ENCODE measurements at places on chromosomes 4 and X.

GRCh38 chr4:139801895-139802294 lies 136.3 kb downstream of the MGST2 start:
- DNase-seq = no peak

DNA sequence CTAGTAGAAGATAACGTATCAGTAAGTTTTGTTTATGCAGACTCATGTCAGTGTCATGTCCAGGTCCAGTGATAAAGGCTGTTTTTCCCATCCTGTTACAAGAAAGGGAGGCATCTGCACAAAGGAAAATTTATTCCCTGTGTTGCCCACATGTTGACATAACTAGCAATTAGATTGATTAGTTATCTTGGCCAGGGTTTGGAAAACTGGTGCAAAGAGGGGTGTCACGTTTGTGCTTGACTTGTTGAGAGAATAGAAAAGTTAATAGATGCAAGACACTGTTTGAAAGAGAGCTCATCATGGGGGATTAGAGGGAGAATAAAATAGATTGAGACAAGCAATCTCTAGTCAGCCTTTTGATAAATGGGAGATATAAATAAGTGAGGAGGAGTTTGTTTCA lies 1357.0 kb upstream of the AGA start:
- DNase-seq = no peak

- DNase-seq = no peak
Measured at GRCh38 chr4:109873791-109874514, 26.0 kb downstream of the LRIT3 start.

- DNase-seq = no peak
Measured at GRCh38 chrX:10015355-10015722, 48.2 kb downstream of the CLDN34 start.

DNA sequence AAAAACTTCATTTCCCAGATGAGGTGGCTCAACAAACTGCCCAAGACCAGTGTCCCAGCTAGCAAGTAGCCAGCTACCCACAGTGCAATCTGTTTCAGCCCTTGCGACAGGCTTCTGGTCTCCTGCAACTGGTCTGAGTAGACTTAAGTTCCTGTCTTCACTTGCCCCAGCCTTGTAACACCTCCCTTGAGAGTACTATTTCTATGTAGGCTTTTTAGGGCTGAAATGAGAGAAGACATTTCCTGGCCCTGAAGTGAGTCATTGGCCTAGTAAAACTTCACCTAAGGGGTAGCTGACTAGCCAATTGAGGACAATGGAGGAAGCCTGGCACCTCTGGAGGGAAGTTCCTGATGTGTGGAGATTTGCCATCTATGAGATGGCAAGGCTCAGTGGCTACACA lies 80.1 kb upstream of the STIM2 start:
- DNase-seq = no peak

GRCh38 chrX:129525162-129525561 lies 1.9 kb upstream of the SMARCA1 start:
- DNase-seq = no peak

- DNase-seq = no peak
Measured at GRCh38 chr4:84790769-84791565, 175.5 kb downstream of the WDFY3 start.

- no peak for DNase-seq
Measured at GRCh38 chr4:102420563-102421398, 75.5 kb upstream of the SLC39A8 start.

GRCh38 chrX:15043538-15043937 lies 170.3 kb downstream of the MOSPD2 start:
- no peak for DNase-seq

DNA sequence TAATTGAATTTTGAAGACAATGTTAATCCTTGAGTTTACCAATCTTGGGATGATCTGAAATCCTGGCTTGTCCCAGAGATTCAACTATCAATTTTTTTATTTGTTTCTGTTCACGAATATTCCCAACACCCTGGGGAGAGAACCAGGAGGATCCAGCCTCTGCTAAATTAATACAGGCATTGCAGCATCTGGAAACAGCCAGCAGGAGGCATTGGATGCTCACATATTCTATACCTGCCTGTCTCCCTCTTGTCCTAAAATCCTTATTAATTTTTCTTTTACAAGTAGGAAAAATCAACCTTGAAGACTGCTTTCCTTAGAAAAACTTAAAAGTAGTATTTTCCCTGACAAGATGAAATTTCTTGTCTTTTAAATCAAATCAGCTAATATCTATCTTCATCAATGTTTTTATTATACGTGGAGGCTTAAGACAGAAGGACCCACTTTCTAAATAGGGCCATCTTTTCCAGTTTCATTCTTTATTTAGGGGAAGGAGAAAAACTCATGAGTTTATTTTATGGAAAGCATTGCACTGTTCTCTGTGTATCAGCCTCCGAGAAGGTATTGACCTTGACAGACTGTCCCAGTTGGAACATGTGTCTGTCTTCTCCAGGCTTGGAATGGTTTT lies 102.4 kb downstream of the CLNK start:
- no peak for DNase-seq

DNA sequence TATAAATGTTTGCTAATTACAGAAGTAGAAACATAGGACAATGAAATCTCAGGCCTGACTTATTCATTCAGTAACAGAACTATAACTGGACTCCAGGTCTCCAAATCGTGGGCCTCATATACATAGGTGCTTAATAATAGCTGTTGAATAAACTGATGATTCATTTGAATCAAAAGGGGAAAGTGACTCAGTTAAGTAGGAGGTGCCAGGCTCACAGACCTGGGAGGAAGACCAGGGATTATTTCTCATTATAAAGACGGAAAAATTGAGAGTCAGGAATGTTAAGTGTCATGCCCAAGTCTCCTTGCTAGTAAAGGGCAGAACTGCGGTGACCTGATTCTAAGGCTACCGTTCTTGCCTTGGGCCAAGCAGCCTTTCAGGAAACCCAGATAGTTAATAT lies 131.5 kb downstream of the HS3ST1 start:
- DNase-seq = no peak

- DNase-seq = no peak
Measured at GRCh38 chrX:135543924-135544323, 23.5 kb downstream of the INTS6L start.

DNA sequence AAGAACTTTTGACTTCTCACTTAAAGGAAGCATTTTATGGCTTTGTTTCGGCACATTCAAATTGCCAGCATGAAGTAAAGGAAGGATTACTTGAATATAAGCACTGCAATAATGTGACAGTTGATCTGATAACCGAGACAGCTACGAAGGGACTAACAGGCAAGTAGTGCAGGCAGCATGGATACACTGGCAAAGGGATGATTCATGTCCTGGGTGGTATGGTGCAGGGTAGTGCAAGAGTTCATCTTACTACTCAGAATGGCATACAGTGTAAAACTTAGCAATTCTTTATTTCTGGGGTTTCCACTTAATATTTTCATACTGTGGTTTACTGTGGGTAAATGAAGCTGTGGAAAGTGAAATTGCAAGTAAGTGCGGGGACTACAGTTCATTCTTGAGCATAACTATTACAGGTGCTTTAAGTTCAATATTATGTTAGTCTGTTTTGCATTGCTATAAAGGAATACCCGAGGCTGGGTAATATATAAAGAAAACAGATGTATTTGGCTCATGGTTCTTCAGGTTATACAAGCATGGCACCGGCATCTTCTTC lies 611.8 kb downstream of the SPOCK3 start:
- no peak for DNase-seq

GRCh38 chr4:159097785-159098184 lies 5.1 kb upstream of the RAPGEF2 start:
- no peak for DNase-seq

DNA sequence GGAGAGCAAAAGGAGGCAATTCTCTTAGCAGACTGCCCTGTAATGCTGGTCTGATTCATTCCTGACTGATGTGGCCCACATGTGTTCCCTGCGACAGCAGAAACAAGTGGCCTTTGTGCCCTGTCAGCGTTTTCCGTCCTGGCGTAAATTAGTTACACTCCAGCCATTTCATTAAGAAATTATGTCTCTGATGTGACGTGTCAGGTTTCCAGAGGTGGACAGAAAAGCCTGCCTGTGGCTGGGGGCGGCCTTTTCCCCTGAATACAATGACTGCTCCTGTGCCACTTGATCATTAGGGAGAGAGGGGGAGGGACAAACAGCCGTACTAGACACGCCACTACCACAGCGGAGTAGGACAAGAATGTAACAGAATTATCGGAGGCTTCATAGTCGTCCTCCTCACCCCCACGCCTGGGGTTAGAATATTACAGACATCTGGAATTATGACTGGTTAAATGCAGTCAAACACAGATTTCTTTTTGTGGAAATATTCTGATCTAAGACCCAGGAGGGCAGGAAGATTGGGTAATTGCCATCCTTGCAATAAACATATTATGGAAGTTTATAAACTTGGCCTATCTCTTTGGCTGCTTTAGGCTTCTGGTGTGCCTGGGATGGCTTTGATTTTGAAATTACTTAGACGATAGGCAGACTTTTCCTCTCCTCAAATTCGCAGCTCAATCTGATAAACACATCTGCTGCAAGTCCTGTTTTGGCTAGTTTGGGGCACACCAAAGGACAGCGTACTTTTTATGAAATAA lies 146.2 kb upstream of the BCOR start:
- DNase-seq = no peak

- DNase-seq = no peak
Measured at GRCh38 chr4:94698187-94698586, 59.6 kb upstream of the BMPR1B start.

DNA sequence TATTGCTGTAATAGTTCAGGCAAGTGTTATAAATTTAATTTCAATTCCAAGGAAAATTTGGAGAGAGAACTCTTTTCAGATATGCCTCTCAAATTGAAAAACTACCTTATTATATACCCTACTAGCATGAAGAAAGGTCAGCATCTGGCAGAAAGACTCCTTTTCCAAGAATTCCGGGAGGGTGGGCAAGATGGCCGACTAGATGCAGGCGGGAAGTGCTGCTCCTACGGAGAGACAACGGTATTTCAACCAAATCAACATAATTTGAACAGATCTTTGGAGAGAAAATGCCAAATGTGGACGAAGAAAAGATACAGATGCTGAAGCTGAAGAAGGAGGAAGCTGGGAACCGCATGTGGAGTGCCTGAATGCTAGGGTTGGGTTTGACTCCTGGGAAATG lies 53.8 kb upstream of the INTU start:
- no peak for DNase-seq

GRCh38 chr4:175622887-175623286 lies 189.2 kb downstream of the GPM6A start:
- DNase-seq = no peak

GRCh38 chrX:152520653-152521052 lies 69.5 kb upstream of the GABRA3 start:
- no peak for DNase-seq

GRCh38 chrX:120308558-120308957 lies 2.7 kb downstream of the TMEM255A start:
- DNase-seq = no peak

- no peak for DNase-seq
Measured at GRCh38 chrX:143455046-143455445, 62.2 kb downstream of the SPANXN3 start.

DNA sequence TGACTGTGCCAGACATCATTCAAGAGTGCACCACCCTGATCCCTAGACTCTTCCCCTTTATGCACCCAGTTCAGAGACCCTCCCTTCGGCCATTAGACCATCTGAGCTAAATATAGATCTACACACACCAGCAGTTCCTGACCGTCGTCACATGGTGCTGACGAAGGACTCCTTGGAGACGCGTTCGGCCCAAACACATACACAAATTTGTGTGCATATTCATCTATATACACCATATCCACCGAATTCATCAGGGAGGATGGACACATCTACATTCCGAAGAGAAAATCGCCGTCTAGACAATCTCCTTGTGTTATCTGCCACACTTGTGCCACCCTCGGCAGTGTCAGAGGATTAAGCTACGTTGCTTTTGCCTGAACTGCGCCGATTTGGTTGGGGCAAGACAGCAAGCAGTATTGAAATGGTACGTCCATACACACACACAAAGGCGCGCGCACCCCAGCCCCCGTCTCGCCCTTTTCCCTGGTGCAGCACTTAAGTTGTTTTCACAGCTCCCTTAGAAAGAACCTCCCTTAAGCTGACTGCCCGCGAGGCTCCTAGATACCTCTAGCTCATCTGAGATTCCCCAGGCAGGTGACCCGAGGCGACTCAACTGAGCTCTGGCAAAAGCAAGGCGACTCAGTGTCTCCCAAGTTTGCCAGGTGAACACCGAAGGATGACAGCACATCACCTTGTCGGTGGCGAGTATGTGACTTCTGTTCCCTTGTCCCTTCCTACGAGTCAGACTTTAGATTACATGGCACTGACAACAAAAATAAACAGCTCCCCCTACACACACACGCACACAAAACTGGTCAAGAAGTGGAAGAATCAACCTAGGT lies 1.0 kb downstream of the RASGEF1B start:
- no peak for DNase-seq

DNA sequence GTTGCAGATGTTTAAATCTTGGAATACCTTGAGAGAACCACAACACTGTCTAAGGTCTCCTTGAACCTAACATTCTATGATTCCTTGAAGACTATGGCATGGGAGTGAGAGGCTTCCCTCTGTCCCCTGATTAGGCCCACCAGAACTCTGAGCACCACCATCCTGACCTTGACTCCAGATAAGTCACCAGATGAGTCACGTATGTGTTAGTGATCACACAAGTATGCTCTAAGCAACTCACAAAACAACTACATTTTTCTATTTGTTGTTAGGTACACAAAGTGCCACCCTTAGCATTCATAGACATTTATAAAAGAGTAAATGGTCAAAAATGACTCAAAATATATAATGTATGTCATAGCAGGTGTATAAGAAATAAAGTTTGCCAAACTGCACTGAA lies 252.9 kb upstream of the CXXC4 start:
- DNase-seq = no peak

DNA sequence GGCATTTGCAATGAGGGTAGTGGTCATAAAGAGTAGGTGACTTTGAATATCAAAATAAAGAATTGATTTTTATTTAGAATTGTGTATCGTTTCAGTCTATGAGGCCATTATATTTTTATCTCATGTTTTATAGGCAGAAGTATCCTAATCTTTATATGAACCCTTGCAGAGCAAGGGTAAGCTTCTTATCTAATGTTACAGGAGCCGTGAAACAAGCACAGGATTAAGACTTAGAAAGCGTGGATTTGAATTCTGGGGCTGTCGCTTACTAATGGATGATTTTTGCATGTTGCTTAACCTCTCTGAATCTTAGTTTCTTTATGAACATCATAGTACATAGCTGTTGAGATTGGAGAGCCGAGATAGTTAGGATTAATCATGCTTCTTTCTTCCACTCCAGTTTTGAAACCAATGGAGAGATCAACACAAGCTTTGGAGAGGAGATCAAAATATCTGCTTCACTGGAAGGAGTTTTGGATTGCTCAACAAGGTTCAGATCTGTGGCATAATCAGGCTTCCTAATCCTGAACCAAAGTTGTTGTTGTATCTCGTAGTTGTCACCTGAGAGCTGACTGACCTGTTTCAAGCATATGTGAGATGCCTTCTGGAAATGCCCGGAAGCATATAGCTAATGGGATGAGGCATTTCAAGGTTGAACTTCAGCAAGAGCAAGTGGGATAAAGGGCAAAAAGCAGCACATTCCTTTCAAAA lies 166.9 kb upstream of the GK2 start:
- DNase-seq = no peak

DNA sequence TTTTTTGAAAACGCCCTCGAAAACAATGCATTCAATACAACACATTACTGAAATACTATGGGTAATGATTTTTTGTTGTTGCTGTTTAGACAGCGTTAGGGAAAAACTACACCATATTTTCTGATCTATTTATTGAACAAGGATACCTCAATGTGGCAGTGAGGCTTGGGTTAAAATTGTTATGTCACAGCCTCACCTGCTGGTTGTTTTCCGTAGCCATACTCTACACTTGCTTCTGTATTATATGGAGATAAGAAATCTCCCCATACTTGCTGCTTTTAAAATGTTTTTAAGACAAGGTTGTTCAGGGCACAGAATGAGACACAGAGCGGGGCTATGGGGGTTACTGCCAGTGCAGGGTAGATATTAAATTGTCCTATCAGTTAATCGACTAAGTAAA lies 221.6 kb upstream of the FTHL17 start:
- no peak for DNase-seq

Data from brain pericyte (primary cell).